ENCODE measurements at places on chromosomes 3 and 15. TPM values are rescaled to one million over a fixed set of nuclear protein-coding genes. Genes with fewer than 3 reads are reported as not detected.

Gene USP50
- total RNA-seq = 1.1 TPM

Gene P3H2
- 25.8 TPM for total RNA-seq

Gene VGLL3
- 49.8 TPM for total RNA-seq

Gene DNAH12
- 0.10 TPM for total RNA-seq

Gene MYLK
- total RNA-seq = 786 TPM

Gene TMCO5A
- not detected for total RNA-seq

Gene DGKG
- 37.1 TPM for total RNA-seq

Gene CCR3
- 0.29 TPM for total RNA-seq

Gene CHL1
- total RNA-seq = 7.0 TPM

Gene CCDC54
- not detected for total RNA-seq

Gene HRG
- total RNA-seq = not detected

Gene SH2D7
- not detected for total RNA-seq

GRCh38 chr15:81301815-81302399 lies 22.0 kb downstream of the STARD5 start:
- H3K4me1 ChIP-seq = no peaks in the 10 kb centered on the region
- H3K27ac ChIP-seq = no peak overlapping the region
- no peaks in the 10 kb centered on the region for H3K27me3 ChIP-seq
- H3K4me3 ChIP-seq = no peak overlapping the region

- H3K4me3 ChIP-seq = no peak overlapping the region
- DNase-seq = peak; percentile 67
- H3K4me1 ChIP-seq = no peaks in the 10 kb centered on the region
- H3K36me3 ChIP-seq = no peaks in the 10 kb centered on the region
Measured at GRCh38 chr3:46480491-46481195, 15.9 kb upstream of the LTF start.

- peak overlapping the region; percentile 95 for H3K4me3 ChIP-seq
- H3K27ac ChIP-seq = peak overlapping the region; percentile 51
- H3K4me1 ChIP-seq = peaks cover 6% of the 10 kb centered on the region
- no peaks in the 10 kb centered on the region for H3K27me3 ChIP-seq
Measured at GRCh38 chr3:184314700-184315542, 515 bp downstream of the EIF4G1 start.

DNA sequence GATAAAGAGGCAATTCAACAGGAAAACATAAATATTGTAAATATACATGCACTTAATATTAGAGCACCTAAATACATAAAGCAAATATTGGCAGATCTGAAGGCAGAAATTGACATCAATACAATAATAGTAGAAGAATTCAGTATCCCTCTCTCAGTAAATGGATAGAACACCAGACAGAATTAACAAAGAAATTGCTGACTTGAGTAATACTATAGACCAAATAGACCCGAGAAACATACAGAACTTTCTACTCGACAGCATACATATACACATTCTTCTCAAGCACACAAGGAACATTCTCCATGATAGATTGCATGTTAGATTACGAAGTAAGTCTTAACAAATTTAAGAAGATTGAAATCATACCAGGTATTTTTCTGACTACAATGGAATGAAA lies 50.2 kb downstream of the OXSM start:
- no peaks in the 10 kb centered on the region for H3K27me3 ChIP-seq
- H3K36me3 ChIP-seq = no peaks in the 10 kb centered on the region
- H3K27ac ChIP-seq = no peak overlapping the region
- no peak for DNase-seq

GRCh38 chr3:99315896-99316295 lies 322.5 kb upstream of the COL8A1 start:
- no peaks in the 10 kb centered on the region for H3K27me3 ChIP-seq
- no peak for DNase-seq
- H3K36me3 ChIP-seq = no peaks in the 10 kb centered on the region

- H3K27me3 ChIP-seq = no peaks in the 10 kb centered on the region
- H3K4me3 ChIP-seq = no peak overlapping the region
- no peaks in the 10 kb centered on the region for H3K4me1 ChIP-seq
- DNase-seq = peak; percentile 89
Measured at GRCh38 chr3:172511783-172512762, 11.2 kb downstream of the TNFSF10 start.

DNA sequence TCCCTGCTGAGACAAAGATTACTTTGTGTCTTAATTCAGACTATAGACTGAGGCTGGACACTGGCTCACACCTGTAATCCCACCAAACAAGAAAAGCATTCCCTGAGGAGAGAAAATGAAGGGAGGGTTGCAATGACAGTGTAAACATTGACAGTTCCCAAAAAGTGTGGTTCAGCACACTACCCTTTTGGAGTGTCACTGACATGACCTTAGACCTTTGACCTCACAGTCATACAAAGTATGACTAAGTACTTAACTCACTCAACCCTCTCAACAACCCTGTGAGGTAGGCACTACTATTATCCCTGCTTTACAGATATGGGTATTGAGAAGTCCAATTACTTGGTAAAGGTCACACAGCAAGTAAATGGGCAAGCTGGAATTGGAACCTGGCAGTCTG lies 341.7 kb downstream of the LRRC3B start:
- no peaks in the 10 kb centered on the region for H3K36me3 ChIP-seq
- DNase-seq = no peak
- no peak overlapping the region for H3K27ac ChIP-seq
- no peak overlapping the region for H3K4me3 ChIP-seq
- H3K4me1 ChIP-seq = no peaks in the 10 kb centered on the region

GRCh38 chr3:73409138-73409763 lies 215.5 kb downstream of the PDZRN3 start:
- no peak for DNase-seq
- no peaks in the 10 kb centered on the region for H3K27me3 ChIP-seq
- no peak overlapping the region for H3K27ac ChIP-seq
- H3K4me1 ChIP-seq = peaks cover 13% of the 10 kb centered on the region
- no peaks in the 10 kb centered on the region for H3K36me3 ChIP-seq

GRCh38 chr3:85051786-85052185 lies 93.0 kb downstream of the CADM2 start:
- H3K4me3 ChIP-seq = no peak overlapping the region
- no peak for DNase-seq
- H3K27ac ChIP-seq = no peak overlapping the region
- H3K4me1 ChIP-seq = no peaks in the 10 kb centered on the region
